CD4-positive, alpha-beta T cell treated with Interleukin-2 at 100 ng/mL for 4 hours (primary cell): ENCODE measurements at places on chromosomes 7 and 10.
A peak's percentile ranks its signal among the peaks of the same experiment; 100 is the strongest.

DNA sequence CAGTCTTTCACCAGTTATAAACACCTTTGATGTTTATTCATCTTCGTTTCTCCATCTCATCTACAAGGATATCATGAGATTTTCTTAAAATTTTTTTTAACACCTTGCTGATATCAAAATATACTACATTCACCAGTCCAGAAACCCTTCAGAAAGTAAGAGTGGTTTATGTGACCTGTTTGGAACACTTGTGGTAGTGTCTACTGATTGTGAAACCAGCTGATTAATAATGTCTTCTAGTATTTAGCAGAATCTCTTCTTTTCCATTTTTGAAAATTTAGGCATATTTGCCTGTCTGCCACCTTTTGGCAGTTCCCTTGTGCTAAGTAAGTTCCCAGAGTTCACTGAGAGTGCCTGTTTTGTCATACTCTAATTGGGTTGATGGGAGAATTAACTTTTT, 18.5 kb downstream of the DLD start:
- no peak for DNase-seq

- DNase-seq: no peak
These were observed 97.5 kb upstream of the MGMT start for GRCh38 chr10:129369566-129369965.

DNA sequence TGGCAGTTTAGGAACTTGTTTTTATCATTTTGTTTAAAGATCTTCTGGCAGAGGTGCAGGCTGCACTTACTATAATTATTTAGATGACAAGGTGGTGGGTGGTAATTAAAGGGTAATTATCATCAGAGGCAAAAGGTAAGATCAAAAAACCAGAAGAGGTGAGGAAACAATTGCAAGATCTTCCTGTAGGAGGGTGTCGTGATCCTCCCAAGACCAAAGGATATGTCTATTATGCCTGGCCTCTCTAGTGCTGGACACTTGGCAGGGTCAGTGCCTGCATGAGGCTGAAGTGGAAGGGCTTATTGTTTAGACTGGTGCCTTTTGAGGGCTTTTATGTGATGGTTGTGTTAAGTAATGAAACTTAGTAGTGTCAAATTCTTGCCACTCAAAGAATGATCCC, 1.8 kb upstream of the WAPL start:
- DNase-seq: no peak

DNA sequence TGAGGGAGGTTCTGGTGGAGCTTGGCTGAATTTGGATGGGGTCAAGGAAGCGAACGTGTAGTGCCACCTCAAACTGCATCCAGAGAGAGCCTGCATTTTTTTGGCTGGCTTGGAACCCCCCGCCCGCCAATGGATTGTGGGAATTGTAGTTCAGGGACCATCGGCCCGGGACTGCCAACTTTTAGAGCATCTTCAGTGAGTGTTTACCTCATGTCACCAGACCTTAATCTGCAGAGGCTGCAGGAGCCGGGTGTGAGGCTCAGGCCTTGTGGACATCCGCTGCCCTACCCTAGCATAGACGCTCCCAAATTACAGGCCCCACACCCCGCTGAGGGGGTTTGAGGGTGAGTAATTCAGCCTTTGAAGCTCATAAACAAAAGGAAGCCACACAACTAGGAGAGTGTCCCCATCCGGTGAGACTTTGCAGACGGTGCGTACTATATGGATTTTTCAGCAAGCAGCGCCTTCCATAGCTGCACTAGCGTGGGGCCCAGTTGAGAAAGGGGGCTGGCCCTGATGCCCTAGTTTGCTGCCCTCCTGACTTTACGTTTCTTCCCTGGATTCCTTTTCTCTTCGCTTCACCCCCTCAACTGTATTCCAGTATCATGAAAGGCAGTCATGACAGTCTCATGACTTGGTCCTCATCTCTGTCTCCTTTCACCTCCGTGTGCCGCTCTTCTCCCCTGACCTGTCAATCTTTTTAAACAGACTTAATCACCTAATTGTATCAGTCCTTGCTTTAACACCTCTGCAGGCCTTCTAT, 717 bp downstream of the CNPY4 start:
- peak; percentile 83 for DNase-seq

DNA sequence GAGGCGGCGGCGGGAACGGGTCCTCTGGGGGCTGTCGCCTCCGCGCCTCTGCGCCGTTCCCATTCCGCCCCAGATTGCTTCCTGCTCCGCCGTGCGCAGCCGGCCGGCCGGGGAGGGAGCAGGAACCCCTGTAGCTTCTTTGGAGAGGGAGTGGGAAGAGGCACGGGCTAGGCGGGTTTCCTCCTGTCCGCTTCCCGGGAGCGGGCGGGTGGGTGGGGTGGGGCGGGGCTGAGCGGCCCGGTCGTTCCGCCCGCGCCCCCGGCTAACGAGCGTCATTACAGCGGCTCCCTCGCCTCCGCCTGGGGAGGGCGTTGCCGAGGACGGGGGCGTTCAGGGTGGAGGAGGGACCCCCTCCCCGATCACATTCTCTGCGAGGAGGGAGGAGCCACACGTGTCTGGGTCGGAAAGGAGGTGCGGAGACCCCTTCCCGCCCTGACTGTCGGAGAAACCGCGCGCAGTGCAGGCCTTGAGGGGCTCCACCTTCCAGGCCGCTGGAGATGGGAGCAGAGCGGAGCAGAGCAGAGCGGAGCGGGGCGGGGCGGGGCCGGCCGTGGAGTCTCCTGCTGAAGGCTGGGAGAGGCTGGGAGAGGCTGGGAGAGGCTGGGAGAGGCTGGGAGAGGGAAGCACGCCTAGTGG, 39.7 kb downstream of the AGAP3 start:
- DNase-seq: no peak
